Endodermal cell (in vitro differentiated cells): ENCODE measurements at places on chromosomes 7 and 10. TPM values are rescaled to one million over a fixed set of nuclear protein-coding genes. Genes with fewer than 3 reads are reported as not detected.
A peak's percentile ranks its signal among the peaks of the same experiment; 100 is the strongest.

DNA sequence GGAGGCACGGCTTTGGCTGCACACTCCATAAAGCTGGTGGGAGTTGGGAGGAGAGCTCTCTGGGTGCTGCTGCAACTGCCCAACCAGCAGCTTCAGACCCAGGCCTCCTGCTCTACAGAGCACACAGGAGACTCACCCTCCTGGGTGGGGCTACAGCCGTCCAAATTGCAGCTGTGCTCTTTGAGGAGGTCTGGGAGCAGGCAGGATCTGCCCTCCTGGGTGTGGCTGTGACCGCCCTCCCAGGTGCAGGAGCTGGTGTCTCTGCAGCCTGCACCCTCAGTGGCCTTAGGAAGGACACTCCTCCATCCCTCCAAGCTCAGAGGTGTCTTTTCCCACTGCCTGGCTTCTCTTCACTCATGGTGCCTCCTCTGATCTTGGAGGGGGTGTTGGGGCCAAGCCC, 20.0 kb upstream of the PRF1 start:
- DNase-seq = no peak

GRCh38 chr10:33153251-33153967, 181.1 kb downstream of the NRP1 start:
- no peak for DNase-seq

GRCh38 chr10:96919785-96920430, 87.8 kb downstream of the LCOR start:
- no peak for DNase-seq

DNA sequence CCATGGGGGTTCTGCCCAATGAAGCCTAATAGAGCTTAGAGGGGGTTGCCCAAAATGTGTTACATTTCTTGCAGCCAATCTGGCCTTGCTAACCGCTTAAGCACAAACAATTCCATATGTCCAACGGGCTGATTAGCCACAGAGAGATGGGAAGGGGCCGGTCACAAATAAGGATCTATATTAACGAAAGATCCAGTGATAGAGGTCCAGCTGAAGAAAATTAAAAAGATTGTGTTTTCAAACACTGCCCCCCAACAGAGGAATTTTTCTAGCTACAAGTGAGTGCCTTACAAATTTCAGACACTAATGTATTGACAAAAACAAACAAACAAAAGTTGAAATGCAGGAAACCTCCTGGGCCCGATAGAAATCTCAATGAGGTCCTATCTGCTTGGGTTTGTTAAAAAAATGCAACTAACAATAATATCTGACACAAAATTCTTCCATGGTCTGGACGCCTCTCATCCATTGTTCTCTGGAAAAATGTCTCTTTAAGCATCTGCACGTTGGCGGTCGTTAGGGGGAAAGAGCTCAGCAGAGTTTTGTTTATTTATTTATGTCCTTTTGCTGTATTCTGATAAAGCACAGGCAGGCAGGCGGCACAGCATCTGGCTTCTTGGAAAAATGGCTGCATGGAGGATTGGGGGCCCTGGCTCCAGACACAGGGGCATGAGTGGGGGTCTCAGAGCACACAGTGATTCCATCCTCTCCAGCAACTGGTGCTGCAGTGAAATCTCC, 402.0 kb downstream of the RPS24 start:
- no peak for DNase-seq

Gene RGS10
- 4.3 and 4.5 TPM in 2 replicates for total RNA-seq

GRCh38 chr7:30922596-30922995, 10.9 kb downstream of the AQP1 start:
- DNase-seq = peak; percentile 34

Gene ITPRID1
- total RNA-seq = 19.5 and 21.8 TPM in 2 replicates
